Fibroblast of mammary gland (primary cell): ENCODE measurements at places on chromosomes 6 and 20.

- DNase-seq = peak; percentile 84
These were observed 17.6 kb downstream of the IL22RA2 start for GRCh38 chr6:137155830-137156229.

- no peak for DNase-seq
These were observed 45.7 kb downstream of the TAF4 start for GRCh38 chr20:62019881-62020492.

DNA sequence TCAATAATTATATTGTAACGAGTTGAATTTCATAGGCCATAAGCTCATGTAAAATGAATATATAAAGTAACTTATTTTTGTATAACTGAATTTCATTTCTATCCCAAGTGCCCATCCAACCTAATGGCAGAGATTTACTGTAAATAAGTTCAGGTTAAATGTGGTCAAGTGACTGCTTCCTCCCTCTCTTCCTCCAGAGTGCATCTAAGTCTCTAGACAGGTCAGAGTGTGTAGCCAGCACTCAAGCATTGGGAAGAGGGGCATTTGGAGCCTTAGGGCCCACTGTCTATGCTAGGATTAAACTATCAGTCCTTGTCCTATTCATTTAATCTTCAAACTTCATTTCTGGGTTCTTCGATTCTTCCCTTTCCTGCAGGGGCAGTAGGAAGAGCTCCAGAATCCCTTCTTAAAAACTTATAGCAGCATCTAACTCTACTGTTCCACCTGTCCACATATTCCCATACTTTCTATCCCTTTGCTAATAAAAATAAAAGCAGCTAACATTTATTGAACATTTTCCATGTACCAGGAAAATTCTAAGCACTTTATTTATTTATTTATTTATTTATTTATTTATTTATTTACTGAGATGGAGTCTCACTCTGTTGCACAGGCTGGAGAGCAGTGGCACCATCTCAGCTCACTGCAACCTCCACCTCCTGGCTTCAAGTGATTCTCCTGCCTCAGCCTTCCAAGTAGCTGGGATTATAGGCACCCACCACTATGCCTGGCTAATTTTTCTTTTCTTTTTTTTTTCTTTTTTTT lies 36.1 kb upstream of the TOP1 start:
- no peak for DNase-seq

GRCh38 chr6:130975325-130975724 lies 87.7 kb downstream of the EPB41L2 start:
- DNase-seq = peak; percentile 59

GRCh38 chr20:23358563-23358906 lies 3.4 kb upstream of the GZF1 start:
- no peak for DNase-seq

DNA sequence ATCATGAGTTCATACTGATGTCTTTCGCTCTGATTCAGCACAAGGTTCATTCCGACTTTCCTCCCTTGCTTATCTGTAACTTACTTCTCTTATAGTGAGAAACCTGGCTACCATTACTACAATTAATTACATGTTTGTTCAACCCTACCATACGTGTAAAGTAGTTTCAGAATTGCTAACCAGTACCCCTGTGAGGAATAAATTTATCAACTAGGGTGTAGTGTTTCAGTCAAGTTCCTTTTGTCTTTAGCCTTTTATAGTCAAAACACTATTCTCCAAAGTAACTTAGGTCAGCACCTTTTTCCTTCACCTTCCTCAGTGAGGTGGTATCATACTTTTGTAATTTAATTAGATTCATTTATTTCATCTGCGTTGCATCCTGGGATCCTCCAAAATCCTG lies 64.9 kb downstream of the MAP3K4 start:
- no peak for DNase-seq

DNA sequence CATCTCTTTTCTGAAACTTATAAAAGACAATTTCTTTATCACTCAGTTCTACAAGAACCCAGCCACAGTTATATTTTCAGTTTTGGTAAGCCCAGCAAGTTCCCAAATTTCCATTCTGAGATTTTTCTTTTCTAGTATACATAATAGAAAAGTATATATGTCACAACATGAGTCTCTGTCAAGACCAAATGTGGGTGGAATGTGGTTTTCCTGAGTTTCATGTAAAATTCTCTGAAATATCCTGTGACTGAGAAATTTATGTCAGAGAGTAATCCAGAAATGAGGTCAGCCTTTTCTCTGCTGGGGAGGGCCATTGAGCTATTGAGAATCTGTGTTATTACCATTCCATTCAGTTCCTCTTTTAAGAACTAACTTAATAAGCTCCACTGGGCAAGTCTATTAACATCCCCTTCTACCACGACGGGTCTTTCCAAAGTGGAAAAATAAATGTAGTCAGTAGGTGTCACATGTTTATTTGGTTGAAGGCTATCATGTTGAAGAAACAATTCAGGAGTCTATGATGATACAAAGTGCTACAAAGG lies 100.7 kb upstream of the HMGN3 start:
- peak; percentile 24 for DNase-seq

- DNase-seq = no peak
These were observed 197.6 kb upstream of the PMEPA1 start for GRCh38 chr20:57907131-57908000.

- DNase-seq = no peak
These were observed 176.1 kb upstream of the UFL1 start for GRCh38 chr6:96345501-96345900.

- no peak for DNase-seq
These were observed 14.8 kb downstream of the ERMARD start for GRCh38 chr6:169766232-169766631.

DNA sequence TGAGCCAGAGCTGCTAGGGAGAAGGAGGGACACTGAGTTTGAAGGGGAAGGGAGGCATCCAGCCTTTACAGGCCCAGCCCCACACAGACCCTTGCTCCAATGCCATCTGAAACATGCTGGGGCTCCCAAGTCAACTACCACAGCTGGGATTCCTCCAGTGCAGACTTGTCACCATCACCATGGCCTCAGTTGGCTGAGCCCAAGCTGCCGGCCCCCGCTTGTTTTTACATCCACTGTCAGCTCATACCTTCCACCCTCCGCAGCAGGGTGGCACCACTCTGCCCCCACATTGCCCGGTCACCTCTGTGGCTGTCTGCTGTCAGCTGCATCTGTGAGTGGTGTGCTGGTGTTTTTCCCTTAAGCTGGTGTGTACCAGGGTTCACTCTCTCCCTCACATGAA lies 26.1 kb downstream of the GFOD1 start:
- no peak for DNase-seq

DNA sequence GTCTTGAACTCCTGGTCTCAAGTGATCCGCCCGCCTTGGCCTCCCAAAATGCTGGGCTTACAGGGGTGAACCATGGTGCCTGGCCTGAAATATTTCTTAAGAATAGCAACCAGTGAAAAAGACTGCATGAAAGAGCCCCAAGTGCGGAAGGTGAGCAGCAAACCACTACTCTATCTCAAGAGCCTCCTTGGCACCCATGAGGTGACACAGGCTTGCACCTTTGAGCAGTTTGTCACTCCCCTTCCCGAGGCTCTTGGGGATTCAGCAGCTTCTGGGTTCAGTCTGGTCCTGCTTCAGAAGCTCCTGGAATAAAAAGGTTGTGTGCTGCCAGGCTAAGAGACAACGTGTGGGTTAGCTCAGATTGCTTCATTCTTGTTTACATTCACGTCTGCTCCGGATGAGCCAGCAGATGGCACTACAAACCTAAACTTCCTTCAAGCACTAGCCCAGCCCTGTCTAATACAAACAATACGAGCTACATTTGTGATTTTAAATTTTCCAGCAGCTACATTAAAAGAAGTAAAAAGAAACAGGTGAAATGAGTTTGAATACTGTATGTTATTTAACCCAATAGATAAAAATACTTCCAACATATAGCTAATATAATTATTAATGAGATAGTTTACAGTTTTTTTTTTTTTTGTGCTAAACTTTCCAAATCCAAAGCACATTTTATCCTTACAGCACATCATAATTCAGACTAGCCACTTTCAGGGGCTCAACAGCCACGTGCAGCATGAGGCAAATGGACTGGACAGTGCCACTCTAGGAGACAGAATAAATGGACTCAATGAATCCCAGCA lies 46.2 kb downstream of the GJA10 start:
- peak; percentile 89 for DNase-seq

DNA sequence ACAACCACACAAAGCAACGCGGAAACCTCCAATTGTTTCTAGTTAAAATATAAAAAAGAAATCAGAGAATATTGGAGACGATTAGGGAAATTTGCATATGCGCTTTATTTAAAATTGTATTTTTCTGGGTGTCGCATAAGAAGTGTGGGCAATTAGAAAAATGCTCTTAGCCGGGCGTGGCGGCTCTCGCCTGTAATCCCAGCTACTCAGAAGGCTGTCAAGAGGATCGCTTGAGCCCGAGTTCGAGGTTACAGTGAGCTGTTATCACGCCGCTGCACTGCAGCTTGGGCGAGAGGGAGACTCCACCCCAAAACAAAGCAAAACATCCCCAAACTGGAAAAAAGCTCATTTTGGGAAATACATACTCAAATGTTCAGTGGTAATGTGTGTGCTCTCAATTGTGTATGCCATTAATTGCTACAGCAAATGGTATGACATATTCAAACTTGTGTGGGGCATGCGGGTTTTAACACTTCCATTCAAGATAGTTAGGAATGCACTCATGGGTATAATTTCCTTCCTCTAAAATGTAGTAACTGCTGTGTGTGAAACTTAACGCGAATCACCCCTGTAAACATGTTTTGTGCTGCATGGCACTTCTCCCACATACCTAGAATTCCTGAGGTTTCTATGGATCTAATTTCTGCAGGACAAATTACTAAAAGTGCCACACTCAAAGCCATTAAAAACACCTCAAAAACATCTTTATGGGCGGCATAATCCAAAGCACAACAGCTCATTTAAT lies 54.7 kb upstream of the HFE start:
- DNase-seq = peak; percentile 35

- no peak for DNase-seq
These were observed 47.1 kb downstream of the SCAND1 start for GRCh38 chr20:35907017-35907701.

GRCh38 chr20:49344975-49345374 lies 67.1 kb upstream of the ZNFX1 start:
- DNase-seq = peak; percentile 91

- no peak for DNase-seq
These were observed 521.2 kb upstream of the IMPG1 start for GRCh38 chr6:76593668-76594067.

- peak; percentile 30 for DNase-seq
These were observed 111.7 kb downstream of the TRERF1 start for GRCh38 chr6:42339991-42340401.

DNA sequence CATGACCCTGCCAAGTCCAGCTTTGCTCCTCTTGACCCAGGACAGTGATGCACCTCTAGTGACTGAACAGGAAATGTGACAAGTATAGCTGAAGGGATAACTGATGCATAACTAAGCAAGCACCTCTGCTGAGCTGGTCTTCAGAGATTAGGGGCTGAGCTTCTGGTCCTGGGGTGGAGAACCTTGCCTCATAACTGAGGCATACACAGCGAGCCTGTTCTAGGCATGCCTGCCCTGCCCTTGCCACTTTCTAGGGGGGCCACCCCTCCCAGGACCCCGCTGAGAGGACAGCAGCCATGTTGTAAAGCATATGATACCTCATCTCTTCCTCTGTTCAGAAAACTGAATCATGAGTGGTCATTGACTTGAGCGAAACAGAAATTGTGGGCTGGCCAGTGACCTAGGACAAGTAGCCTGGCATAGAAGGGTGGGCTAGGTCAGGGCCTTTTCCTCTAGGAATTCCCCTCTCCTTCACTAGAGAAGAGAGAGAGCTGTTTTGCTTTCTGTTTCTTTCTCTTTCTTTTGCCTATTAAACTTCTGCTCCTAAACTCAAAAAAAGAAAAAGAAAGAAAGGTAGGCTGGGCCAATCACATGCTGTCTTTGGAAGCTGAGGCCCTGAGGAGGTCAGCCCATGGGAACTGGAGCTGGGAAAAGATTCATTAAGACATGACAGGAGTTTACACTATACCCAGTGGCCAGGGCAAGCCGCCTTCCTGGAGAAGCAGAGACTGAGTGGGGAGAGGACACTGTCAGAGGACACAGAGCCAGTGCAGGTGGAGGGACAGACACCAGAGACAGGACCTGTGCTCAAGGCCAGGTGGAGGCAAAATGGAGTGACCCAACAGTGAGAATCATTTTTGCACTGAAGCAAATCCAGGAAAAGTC lies 23.1 kb downstream of the ALDH5A1 start:
- no peak for DNase-seq

DNA sequence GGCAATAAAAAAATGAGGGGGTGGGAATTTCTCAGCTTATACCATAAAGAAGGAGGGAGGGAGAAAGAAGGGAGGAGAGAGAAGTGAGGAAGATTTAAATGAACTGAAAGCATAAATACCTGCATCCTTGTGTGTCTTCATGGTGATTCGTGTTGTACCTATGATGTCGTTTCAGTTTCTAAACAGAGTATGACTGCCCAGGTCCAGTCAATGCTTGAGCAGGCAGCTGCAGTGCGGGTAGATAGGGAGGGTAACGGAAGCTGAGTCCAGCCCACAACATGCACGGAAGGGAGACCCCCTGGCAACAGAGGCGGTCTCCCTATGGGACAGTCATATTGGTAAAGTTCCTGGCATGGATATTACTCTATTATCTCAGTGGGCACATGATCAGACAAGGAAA lies 184.5 kb downstream of the KIF16B start:
- DNase-seq = no peak

GRCh38 chr20:21719592-21720214 lies 14.2 kb downstream of the PAX1 start:
- peak; percentile 69 for DNase-seq

DNA sequence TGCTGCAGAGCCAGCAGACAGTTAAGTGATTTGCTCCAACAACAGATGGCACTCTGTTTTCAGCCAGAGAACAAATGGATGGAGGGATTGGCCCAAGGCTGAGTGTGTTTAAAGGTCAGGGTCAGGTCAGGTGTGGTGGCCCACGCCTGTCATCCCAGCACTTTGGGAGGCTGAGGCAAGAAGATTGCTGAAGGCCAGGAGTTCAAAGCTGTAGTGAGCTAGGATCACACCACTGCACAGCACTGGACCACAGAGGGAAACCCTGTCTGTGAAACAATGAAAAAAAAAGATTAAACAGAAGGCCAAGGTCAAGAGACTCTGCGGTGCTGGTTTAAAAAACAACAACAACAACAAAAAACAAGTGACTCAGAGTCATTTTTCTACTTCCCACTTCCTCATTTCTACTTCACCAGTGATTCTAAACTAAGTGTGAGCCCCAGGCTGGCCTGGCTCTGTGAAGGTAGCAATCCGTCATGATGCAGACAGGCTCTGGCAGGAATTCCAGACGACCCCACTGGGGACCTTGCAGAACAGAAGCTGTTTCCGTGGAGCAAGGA lies 42.5 kb upstream of the ARMC2 start:
- DNase-seq = no peak

GRCh38 chr20:21159658-21160380 lies 33.9 kb downstream of the KIZ start:
- DNase-seq = no peak

- DNase-seq = no peak
These were observed 145.3 kb upstream of the NRN1 start for GRCh38 chr6:6152060-6152459.

DNA sequence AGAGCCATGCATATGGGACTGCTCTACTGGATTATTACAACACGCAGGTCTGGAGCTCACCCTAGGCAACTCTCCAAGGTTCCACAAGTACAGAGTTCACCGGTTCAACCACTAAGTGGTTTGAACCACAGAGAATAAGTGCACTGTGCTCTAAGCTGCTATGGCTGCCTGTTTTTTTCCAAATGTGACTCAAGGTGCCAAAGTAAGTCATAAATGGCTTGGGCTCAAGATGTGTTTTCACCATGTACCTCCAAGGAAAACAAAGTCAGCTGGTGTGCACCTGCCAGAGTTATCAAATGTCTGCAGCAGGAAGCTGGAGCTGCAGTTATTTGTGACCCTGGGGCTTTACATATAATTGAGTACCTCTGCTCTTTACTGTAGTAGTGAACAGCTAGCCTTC lies 76.7 kb downstream of the PREP start:
- peak; percentile 82 for DNase-seq
